ENCODE measurements at places on chromosomes 6 and 20.

DNA sequence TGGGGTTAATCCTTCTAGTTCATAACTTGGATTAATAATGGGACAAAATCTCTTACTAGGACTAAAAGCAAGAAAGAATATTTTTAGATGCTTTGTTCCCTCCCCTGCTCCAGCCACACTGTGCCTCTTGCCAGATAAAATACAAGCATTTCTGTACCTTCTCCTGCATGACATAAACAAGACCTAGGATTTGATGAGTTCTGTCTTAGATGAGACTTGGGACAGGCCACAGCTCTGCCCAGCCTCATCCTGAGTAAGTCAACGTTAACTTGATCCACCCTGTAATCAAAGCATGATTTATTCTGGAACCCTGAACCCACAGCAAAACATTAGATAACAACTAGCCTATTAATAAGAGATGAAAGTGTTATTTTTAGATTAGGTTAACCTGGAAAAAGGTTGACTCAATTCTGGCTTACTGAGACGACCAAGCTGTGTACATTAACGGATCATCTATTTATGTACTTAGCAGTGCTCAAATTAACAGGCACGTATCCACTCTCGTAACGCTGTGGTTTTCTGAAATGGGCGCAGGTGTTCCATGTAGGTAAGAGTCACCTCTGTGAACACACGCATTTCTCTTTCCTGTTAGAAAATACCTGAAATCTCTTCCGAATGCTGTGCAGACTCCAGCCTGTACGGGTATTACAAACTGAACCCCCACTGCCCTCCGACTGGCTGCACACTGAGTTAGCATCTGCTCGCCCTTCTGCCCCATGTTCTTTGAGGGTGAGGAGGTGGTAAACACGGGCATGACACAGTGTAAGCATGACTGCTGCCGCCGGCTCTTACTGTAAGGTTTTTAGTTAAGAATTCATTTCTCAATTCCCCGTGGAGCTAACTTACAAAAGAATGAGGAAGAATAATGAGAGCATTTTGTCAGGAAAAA, 132.1 kb upstream of the FOXQ1 start:
- DNase-seq, result no peak

GRCh38 chr6:106072501-106073090, 13.5 kb upstream of the PRDM1 start:
- DNase-seq, result no peak

DNA sequence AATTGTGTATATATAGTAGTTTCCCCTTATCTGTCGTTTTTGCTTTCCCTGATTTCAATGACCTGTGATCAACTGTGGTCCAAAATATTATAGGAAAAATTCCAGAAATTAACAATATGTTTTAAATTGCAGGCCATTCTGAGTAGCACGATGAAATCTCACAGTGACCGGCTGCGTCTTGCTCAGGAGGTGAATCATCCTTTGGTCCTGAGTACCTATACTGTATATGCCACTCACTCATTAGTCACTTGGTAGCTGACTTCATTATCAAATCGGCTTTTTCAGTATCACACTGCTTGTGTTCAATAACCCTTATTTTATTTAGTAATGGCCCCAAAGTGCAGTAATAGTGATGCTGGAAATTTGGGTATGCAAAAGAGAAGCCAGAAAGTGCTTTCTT, 728.3 kb upstream of the EYS start:
- DNase-seq, result no peak

GRCh38 chr6:37910998-37911397, 91.5 kb downstream of the ZFAND3 start:
- DNase-seq, result no peak

DNA sequence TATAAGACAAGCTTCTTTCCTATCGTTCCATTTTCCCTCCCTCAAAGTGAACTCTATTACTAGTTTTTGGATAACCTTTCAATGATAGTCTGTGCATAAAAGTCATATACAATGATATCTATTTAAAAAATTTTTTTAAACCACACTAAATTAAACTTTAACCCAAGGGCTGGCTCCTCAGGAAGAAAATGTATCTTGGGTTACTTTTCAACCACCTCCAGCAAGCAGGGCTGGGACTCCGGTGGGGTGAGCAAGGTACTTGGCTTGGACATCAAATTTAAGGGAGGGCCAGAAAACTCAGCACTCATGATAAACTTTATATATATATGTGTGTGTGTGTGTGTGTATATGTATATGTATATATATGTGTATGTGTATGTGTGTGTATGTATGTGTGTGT, 13.9 kb upstream of the PPP1R3G start:
- DNase-seq, result no peak

DNA sequence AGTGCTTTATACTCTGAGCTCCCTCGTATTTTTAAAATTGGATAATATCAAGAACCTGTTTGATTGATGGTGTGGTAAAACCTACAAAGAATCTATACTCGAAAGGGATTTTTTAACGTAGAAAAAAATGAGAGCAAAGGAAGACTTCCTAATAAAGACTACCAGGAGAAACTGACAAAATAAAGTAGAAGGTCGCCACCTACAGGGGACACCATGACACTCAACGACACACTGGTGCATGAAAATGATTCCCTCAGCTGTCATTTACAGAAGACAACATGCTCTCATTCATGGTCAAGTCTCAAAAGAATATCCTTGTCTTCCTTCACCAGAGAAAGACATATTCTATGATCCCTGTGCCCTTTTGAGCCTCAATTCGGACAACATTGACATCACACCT, 10.1 kb upstream of the NHSL1 start:
- DNase-seq, result no peak

GRCh38 chr6:130697995-130698535, 129.1 kb upstream of the SMLR1 start:
- DNase-seq, result peak; percentile 57

GRCh38 chr6:37502703-37503291, 3.1 kb upstream of the CCDC167 start:
- DNase-seq, result no peak

- DNase-seq, result no peak
Observed at GRCh38 chr20:37905671-37906613, 3.0 kb downstream of the VSTM2L start.

GRCh38 chr6:87767478-87767877, 65.4 kb upstream of the AKIRIN2 start:
- DNase-seq, result no peak

DNA sequence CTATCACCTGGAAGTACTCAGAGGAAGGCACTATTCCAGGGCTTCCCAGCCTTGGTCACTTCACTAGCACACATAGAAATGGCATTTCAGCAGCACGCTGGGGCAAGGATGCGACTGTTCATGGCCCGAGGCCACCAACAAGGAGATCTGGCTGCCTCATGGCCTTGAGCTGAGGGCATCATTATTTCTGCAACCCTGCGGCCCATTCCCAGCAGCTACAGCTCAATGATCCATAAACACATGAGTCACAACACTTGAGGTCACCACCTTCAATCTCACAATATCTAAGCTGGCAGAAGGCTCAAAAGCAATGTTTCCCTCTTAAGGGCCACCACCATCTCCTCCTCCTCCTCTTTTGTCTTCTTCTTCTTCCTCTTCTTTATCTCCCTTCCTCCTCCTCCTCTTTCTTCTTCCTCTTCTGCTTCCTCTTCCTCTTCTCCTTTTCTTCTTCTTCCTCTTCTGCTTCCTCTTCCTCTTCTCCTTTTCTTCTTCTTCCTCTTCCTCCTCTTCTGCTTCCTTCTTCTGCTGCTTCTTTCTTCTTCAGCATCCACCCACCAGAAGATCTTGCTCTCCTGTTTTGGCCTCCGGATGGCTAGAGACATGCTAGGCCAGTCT, 382.9 kb upstream of the CNR1 start:
- DNase-seq, result no peak

DNA sequence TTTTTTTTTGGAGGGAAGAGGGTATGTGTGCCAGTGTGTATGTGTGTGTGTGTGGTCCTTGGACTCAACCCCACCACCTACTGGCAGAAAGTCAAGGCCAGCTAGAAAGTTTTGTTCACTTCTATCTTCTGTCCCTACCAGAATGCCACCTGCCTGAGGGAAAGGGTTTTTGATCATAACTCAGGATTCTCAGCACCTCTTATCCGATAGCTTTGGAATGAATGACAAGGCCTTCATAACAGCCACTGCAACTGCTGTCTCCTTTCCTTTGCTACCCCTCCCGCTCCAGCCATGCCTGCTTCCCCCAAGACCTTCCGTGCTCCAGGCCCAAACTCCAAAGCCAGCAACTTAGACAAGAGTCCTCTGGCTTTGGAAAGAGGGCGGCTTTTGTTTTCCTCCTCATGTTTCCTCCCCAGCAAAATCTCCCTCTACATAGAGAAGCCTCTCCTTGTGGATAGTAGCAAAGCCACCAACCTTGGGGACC, 18.7 kb downstream of the BTN3A1 start:
- DNase-seq, result no peak

DNA sequence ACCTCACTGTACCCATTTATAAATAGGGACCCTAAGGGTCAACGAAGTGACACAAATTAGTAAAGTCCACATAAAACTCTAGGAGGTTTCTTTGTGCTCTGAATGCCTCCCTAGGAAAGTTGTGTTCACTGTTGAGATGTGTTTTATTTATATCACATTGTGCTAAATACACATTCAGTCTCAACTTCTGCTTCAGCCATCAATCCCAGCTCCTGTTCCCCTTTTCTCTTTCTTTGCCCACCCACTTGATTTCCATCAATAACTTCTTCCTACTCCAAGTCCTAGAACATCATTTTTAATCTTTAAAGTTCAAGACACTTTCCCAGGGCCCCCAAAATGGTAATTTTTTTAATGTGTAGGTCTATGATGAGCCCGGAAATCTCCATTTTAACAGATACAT, 208.3 kb upstream of the RAB32 start:
- DNase-seq, result no peak

GRCh38 chr20:15100506-15101160, 763.2 kb upstream of the FLRT3 start:
- no peak for DNase-seq

GRCh38 chr6:84870672-84871071, 106.3 kb upstream of the TBX18 start:
- DNase-seq, result no peak

GRCh38 chr6:150325066-150325772, 43.6 kb upstream of the IYD start:
- DNase-seq, result no peak

- DNase-seq, result no peak
Observed at GRCh38 chr6:134666125-134666524, 283.8 kb downstream of the ALDH8A1 start.

GRCh38 chr20:20791664-20792568, 79.5 kb upstream of the RALGAPA2 start:
- DNase-seq, result no peak

GRCh38 chr20:41173161-41173721, 35.9 kb downstream of the PLCG1 start:
- peak; percentile 91 for DNase-seq

DNA sequence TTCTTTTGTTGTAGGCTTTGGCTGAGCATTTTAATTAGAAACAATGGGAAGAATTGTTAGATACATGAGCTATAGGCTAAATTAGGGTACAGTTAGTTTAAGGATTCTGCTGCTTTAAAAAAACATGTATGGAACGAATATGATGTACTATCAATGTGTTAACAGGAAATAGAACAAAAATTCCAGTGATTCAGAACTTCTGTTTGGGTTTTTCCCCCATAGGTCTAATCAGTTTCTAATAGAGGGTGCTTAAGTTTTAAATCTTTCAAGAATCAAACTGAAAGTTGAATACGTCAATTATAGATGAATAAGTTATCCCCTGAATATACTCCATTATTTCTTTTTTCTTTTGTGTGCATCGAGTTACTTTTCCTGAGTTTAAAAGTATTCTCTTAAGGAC, 1.9 kb downstream of the TAB2 start:
- DNase-seq, result no peak

GRCh38 chr20:49230021-49230420, 10.8 kb downstream of the DDX27 start:
- no peak for DNase-seq
